ENCODE measurements at places on chromosomes 5 and 9.

DNA sequence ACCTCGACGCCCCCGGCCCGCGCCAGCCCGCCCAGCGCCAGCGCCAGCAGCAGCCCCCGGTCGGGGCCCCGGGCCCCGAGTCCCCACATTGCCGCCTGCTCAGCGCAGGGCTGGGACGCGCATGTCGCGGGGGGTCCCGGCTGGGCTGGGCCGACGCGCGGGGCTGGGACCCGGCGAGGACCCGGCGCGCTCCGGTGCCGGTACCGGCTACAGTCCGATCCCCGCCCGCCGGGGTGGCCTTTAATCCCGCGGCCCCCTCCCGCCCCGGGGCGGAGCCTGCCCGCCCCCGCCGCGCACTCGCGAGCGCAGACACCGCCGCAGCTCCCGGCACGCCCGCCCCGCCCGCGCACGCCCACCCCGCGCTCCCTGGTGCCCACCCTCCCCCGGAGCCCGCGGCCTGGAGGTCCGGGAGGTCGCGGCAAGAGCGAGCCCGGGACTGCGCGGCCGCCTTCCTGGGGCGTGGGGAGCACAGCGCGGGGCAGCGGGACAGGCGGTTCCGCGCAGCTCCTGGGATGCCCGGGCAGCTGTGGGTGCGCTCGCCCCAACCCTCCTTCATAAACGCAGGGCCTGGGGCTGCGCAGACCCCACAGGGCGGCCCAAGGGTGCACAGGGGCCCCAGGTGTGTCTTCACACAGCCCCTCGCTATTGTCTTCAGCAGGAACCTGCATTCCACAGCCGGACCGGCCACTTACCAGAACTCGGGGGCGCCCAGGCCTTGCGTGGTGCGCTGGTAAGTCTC is at the start of gene SLC9A3:
SLC9A3 (minus strand) TSS at position 216 of the 739 bp plus-strand sequence.
- no peak for DNase-seq

DNA sequence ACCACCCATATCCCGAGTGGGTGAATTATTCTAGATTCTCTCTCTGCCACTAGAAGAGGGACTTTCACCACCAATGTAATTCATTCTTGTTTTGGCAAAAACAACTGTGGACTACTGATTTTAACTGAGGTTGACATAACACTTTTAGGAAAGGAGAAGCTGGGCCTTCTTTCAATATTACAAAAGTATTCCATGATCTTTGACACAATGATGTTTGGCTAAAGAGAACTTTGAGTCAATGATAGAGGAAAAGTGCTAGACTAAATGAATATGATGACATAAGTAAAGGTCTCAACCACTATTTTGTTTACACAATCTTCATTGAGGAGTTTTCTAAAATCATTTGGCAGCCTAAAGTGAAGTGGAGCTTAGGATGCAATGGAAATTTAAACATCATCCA is 336.9 kb upstream of the PDE4D start:
- no peak for DNase-seq

GRCh38 chr5:661891-662750 is 31.0 kb downstream of the TPPP start:
- no peak for DNase-seq

GRCh38 chr5:53160895-53161294 is 51.3 kb upstream of the MOCS2 start:
- no peak for DNase-seq

GRCh38 chr9:14670718-14671117 is 22.5 kb downstream of the ZDHHC21 start:
- no peak for DNase-seq

- no peak for DNase-seq
Measured at GRCh38 chr5:136979131-136979530, 520.0 kb downstream of the SPOCK1 start.

DNA sequence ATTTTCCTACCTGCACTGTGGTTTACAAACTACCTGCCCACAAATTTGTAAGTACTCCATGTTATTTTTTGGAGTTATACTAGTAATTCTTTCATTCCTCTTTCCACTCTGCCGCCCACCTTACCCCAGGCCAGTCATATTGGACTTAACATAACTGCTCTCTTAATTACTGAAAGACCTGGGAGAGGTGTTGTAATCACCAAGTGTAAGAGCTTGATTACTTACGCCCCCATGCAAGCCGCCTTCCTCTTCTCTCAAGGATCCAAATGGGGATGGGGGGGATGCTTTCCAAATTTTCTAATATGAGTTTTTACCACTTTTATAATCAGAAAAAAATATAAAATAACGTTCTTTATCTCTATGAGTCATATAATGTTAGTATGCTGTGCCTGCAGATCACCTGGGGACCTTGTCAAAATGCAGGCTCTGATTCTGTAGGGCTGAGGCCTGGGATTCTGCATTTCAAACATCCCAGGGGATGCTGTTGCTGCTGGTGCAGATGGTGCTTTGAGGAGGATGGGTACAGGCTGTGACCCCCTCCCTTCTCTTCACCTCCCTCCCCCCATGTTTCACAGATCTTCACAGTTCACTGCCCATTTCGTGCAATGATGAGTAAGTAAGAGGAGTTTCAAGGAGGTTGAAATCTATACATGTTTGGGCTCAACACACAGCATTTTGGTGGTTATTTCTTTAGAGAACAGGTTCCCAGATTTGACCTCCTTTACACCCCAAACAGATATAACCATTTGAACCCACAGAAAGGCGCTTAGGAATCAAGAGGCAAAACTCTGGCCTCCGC is 87.3 kb downstream of the SEC61B start:
- no peak for DNase-seq

- DNase-seq: peak; percentile 27
Measured at GRCh38 chr9:2255128-2255527, 240.0 kb downstream of the SMARCA2 start.

GRCh38 chr5:14932902-14933469 is 61.4 kb upstream of the ANKH start:
- DNase-seq: no peak

DNA sequence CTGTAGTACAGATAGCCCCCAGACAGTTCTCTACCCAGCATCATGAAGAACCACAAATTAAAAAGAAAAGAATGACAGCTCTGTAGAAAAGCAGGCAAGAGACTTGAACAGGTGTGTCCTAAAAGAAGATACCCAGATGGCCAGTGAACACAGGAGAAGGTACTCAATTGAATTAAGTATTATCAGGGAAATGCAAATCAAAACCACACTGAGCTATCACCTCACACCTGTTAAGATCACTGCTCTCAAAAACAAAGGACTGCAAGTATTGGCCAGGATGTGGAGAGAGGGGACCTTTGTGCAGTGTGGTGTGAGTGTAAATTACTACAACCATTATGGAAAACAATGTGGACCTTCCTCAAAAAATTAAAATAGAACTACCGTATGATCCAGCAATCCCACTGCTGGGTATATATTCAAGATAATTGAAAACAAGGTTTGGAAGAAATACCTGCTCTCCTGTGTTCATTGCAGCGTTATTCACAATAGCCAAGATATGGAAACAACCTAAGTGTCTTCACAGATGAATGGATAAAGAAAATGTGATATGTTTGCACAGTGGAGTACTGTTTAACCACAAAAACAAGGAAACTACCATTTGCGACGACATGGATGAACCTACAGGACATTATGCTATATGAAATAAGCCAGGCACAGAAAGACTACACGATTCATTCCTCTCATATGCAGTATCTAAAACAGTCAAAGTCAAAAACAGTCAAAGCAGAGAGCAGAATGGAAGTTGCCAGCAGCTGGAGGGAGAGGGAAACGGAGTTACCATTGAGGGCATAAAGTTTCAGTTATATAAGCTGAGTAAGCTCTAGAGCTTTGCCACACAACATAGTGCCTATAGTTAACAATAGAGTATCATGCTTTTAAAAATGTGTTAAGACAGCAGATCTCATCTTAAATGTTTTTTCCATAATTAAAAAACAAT is 102.6 kb downstream of the WNK2 start:
- DNase-seq: peak; percentile 6

DNA sequence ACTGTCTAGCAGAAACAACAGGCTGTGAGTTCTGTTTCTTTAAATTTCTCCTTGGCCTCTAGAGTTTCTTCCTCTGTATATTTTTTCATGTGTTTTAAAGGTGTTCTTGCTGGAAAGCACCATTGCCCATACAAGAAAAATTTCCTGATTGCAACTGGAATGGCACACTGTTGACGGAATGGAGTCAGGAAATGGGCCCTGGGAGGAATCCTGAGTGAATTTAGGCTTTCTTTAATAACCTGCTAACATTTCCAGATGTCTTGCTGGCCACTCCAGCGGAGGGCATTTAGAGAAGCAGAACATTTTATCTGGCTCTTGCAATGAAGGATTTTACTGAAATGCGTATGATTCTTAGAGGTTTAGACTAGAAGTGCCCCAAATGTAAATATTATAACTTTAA is 736.3 kb downstream of the TAF11L14 start:
- no peak for DNase-seq

DNA sequence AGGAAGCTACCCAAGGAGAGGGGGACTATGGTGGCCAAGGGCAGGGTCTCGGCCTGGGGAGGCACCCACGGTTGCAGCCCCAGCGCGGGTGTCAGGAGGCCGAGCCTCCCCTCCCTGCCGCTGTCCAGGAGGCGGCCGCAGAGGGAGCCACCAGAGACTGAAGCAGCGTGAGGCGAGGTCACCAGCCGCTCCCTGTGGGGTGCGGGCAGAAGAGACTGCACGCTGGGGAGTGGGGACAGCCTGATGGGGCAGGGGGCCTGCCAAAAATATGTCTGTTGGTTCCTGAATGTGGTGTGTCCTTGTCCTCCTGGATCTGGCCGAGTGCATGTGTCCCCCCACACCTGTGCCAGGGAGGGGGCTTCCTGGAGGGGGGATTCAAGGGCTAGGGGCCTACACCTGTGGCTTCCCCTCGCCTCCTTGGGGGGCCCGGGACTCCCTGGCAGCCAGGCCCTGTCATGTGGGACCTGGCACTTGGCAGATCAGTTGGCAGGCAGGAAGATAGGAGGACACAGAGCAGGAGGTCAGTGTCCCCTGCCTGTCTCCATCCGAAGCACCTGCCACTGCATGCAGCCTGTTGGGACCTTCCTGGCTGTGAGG is 131.2 kb downstream of the DAB2IP start:
- no peak for DNase-seq

- DNase-seq: no peak
Measured at GRCh38 chr5:146291421-146292074, 47.1 kb upstream of the POU4F3 start.

DNA sequence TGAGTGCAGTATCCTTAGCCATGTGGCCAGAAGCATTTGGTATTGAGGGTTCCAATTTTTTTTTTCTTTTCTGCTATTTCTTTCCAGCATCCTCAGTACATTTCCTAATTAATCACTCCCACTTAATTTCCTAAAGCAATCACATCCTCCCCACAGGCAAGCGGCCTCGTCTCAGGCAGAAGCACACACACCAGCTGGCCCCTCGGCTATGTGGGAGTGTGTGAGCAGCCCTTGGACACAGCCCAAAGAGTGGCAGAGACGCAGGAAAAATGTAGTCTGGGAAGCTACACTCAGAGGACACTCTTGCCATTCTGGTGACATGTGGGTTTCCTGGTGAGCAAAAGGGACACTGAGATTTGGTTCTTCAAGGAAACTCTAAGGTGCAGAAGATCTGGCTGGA is 20.7 kb downstream of the SLIT3 start:
- DNase-seq: peak; percentile 55

- no peak for DNase-seq
Measured at GRCh38 chr5:143094087-143094521, 309.4 kb downstream of the NR3C1 start.

DNA sequence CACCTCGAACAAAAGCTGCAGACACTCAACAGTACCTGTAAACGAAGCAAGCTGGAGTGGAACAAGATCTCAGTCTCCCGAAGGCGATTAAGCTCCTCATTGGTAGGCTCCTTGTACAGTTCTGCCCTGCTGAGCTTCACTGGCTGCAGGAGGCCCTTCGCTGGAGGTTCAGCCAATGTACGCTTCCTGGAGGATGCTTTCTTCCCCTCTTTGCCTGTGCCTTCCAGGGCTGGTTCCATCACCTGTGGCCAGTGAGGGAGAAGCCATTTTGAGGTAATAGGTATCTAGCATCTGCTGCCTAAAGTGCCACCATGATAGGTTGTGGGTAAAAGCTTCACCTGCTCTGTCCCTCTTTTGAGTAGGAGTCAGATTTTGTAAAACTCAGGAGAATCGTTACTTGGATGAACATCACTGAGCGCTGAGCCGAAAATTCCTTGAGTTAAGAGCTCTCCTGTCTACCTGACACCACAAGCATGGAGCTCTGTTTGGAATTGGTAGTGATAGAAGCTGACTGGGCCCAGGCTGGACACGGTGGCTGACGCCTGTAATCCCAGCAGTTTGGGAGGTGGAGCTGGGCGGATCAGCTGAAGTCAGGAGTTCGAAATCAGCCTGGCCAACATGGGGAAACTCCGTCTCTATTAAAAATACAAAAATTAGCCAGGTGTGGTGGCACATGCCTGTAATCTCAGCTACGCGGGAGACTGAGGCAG is 1.4 kb downstream of the NOL6 start:
- no peak for DNase-seq

GRCh38 chr5:172685091-172685490 is 44.0 kb downstream of the NEURL1B start:
- DNase-seq: no peak

DNA sequence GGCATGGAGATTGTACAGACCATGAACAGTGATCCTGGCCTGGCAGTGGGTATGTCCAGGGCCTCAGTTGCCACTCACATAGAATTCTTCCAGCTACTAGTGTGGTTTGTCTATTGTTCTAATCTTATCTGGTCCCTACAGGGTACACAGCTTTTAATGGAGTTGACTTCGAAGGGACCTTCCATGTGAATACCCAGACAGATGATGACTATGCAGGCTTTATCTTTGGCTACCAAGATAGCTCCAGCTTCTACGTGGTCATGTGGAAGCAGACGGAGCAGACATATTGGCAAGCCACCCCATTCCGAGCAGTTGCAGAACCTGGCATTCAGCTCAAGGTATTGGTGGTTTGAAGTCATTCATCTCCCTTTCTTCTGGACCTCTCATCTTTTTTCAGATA is 43.8 kb downstream of the THBS4 start:
- DNase-seq: no peak

GRCh38 chr5:93431250-93431649 is 149.8 kb downstream of the NR2F1-AS1 start:
- DNase-seq: no peak

- no peak for DNase-seq
Measured at GRCh38 chr5:67338421-67338820, 141.8 kb upstream of the CD180 start.

DNA sequence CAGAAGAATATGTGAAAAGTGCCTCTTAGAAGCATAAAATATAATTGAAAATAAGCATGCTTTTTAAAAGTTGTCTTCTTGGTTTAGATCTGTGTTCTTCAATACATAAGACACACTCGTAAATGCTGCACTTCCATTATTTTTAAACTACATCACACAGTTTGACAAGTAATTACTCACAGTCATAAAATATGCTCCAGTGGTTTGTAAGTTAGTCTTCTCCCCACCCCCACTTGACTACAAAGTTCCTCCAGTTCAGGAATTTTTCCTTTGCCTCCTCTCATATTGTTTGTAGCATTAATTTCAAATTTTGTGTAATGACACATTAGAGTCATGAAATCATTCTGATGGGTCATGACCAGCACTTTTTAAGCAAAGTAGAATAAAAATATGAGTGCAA is 60.3 kb upstream of the PTGER4 start:
- no peak for DNase-seq

- DNase-seq: no peak
Measured at GRCh38 chr5:39396843-39397242, 27.9 kb downstream of the DAB2 start.

All from NCI-H524 (cell line).